ENCODE measurements at places on chromosomes 6 and 20. TPM values are rescaled to one million over a fixed set of nuclear protein-coding genes. Genes with fewer than 3 reads are reported as not detected.

Gene CCDC167
- 58.5 TPM for total RNA-seq

Gene SOX18
- not detected for total RNA-seq

Gene CRISP3
- total RNA-seq: not detected

Gene STMND1
- total RNA-seq: not detected

Gene ERMARD
- total RNA-seq: 43.7 TPM

Gene FAM83D
- 2.4 TPM for total RNA-seq

Gene TREM1
- not detected for total RNA-seq

GRCh38 chr20:38200646-38201045, 35.6 kb upstream of the TGM2 start:
- H3K36me3 ChIP-seq: no peaks in the 10 kb centered on the region
- H3K4me3 ChIP-seq: no peak overlapping the region
- no peaks in the 10 kb centered on the region for H3K27me3 ChIP-seq
- no peak overlapping the region for H3K27ac ChIP-seq

DNA sequence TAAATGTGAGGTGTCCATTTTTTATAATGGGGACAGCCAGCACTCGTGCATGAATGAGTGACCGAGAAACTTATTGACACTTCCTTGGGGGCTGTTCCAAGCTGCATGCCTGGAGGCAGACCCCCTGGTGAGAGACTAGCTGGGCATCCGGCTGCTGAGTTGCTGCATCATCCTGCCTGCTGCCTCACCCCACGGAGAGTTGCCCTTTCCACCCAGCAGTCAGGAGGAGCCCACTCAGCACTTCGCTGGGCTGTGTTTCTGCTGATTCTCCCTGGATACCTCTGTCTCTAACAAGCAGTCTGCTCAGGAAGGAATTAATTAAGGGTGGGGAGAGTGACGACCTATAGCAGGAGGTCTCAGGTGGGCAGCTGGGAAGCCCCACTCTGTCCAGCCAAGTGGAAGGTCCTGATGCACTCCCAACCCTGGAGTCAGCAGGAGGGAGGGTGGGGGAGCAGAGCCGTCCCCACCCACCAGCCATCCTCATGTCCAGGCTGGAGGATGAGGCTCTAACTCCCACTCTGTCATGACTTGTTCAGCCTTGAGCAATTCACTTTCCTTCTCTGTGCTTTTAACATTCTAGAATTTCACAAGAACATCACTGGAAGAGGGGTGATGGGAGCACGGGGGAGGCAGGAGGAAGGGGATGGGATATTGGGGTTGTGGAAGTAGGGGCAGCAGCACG, 177.3 kb downstream of the LRFN2 start:
- no peaks in the 10 kb centered on the region for H3K4me1 ChIP-seq
- no peak for DNase-seq
- no peak overlapping the region for H3K27ac ChIP-seq
- H3K4me3 ChIP-seq: no peak overlapping the region
- H3K27me3 ChIP-seq: no peaks in the 10 kb centered on the region

DNA sequence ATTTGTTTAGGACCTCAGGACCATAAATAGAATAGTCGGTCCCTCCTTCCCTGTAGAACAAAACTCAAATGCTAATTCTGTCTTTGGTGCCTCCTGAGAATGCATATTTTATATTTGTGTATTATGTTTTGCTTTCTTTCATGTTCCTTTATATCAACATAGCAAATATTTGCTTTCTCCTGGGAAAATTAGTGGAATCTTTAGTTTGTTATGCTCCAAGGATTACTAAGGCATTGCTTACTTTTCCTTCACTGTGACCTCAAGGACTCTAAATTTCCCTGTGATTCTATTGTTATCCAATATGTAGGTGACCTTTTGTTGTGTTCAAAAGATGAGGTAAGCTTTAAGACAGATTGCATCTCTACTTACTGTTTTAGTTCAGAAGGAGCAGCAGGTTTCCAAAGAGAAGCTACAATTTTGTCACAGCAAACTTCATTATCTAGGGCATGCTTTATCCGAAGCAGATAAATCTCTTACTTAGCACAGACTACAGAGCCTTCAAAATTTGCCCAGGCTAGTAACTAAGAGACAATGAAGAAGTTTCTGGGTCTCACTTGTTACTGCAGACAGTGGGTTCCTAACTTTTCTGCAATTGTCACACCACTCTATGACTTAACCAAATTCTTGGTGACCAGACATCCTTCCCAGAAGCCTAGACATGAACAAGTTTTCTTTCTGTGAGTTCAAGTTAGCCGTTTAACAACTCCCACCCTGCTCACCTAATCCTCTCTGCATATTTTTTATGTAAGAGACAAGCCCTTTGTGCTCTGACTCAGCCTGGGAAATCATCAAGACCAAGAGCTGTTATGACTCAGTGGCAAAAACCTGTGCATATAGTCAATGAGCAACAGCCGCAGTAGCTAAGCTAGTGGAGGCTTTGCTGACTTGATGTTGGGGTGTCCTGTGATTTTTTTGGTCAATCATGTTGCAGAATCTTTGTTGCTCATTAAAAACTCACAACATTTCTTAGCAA, 378.8 kb downstream of the QKI start:
- DNase-seq: no peak
- H3K36me3 ChIP-seq: no peaks in the 10 kb centered on the region
- H3K27me3 ChIP-seq: no peaks in the 10 kb centered on the region
- no peak overlapping the region for H3K4me3 ChIP-seq

GRCh38 chr20:58192567-58192966, 35.9 kb downstream of the ANKRD60 start:
- peak; percentile 30 for DNase-seq
- H3K27ac ChIP-seq: no peak overlapping the region
- no peaks in the 10 kb centered on the region for H3K27me3 ChIP-seq
- H3K4me1 ChIP-seq: no peaks in the 10 kb centered on the region

DNA sequence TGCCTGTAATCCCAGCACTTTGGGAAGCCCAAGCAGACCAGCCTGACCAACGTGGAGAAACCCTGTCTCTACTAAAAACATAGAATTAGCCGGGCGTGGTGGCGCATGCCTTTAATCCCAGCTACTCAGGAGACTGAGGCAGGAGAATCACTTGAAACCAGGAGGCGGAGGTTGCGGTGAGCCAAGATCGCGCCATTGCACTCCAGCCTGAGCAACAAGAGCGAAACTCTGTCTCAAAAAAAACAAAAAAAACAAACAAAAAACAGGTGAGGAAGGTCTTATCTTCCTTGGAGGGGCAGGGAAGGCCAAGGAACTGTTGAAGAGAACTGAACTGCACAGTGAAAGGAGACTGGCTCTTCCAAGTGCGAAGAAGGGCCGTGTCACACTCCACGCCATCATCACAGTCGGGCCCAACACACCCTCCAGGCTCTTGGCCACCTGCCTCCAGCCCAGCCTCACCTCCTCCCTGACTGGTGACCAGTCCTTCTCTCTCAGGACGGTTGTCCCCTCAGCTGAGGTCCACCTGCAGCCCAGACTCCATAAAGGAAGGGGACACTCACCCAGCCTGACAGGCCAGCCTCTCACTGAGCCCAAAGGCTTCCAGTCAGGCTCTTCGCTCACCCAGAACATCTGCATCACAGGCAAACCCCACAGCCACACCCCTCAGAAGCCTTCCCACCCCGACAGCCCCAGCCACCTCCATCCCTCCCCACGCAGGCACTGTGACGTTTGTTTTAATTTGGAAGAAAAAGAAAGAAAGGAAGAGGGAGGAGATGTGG, 4.1 kb downstream of the ZC3H12D start:
- H3K36me3 ChIP-seq: no peaks in the 10 kb centered on the region
- peak overlapping the region; percentile 57 for H3K4me3 ChIP-seq
- peak overlapping the region; percentile 90 for H3K27ac ChIP-seq
- peak; percentile 68 for DNase-seq

- H3K4me3 ChIP-seq: no peak overlapping the region
- no peak overlapping the region for H3K27ac ChIP-seq
- no peaks in the 10 kb centered on the region for H3K4me1 ChIP-seq
Measured at GRCh38 chr6:24643920-24644319, 2.1 kb downstream of the KIAA0319 start.

DNA sequence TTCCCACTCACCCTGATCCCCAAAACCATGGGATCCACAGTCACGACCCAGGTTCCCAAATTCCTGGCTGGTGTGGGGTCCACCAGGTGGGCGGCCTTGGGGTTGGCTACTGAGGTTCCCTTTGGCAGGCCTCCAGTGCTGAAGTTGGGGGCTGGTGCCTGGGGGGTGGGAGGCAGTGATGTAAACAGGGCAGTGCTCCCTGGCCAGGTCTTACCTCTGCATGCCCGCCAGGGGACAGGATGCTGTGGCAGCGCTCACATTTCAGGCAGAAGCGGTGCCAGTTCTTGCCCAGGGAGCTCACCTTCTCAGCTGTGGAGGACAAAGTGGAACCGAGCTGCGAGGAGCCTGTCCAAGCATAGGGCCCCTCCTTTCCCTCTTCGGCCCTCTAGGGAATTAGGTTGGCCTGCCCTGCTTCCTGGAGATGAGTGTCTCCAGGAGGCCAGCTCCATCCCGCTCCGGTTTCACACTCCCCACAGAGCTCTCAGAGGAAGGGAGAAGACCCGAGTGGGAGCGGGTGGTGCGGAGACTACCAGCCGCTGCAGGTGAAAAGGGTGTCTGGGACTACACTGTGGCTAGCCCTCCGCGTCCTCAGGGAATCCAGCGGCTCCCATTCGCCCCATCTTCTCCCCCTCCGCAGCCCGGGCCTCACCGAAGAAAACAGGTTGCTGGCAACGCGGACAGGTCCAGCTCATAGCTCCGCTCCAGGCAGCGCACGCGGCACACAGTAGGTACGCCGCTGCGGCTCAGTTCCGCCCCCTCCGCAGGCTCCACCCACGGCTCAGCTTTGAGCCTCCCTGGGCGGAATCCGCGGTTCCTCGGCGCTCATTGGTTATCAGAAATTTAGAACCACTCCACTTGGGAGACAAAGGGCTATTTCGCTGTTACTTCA, at the start of gene CRIP3:
CRIP3 (minus strand) TSS at position 726 of the 889 bp plus-strand sequence; CDS start at position 692, 34 bp downstream.
- H3K4me1 ChIP-seq: peaks cover 11% of the 10 kb centered on the region
- H3K27me3 ChIP-seq: no peaks in the 10 kb centered on the region
- H3K27ac ChIP-seq: peak within 1 kb of the TSS; percentile 27
- DNase-seq: peak; percentile 46
- peak within 1 kb of the TSS; percentile 59 for H3K4me3 ChIP-seq
- no peaks in the 10 kb centered on the region for H3K36me3 ChIP-seq

DNA sequence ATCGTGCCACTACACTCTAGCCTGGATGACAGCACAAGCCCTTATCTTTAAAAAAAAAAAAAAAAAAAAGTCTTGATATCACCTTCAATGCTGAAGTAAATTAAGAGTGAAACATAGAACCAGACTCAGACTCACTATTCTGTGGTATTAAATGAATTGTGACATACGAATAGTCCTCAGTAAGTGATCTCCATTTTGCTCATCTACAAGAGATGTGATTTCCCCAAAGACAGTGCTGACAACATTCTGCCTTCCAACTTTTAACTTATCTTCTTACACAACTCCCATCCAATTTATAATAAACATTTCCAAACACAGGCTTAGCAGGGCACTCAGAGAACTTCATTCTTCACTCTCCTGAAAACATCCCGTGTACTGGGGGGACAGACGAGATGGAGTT, 8.0 kb downstream of the ZBTB24 start:
- H3K36me3 ChIP-seq: peaks cover 74% of the 10 kb centered on the region
- no peak overlapping the region for H3K27ac ChIP-seq
- H3K27me3 ChIP-seq: no peaks in the 10 kb centered on the region
- H3K4me3 ChIP-seq: no peak overlapping the region

- H3K27me3 ChIP-seq: no peaks in the 10 kb centered on the region
- no peaks in the 10 kb centered on the region for H3K4me1 ChIP-seq
- no peaks in the 10 kb centered on the region for H3K36me3 ChIP-seq
- no peak overlapping the region for H3K4me3 ChIP-seq
Measured at GRCh38 chr6:19849755-19850154, 12.6 kb downstream of the ID4 start.

- no peaks in the 10 kb centered on the region for H3K4me1 ChIP-seq
- no peak for DNase-seq
- H3K27ac ChIP-seq: no peak overlapping the region
- H3K27me3 ChIP-seq: no peaks in the 10 kb centered on the region
Measured at GRCh38 chr6:101608703-101609102, 215.2 kb downstream of the GRIK2 start.

- no peak overlapping the region for H3K27ac ChIP-seq
- H3K4me1 ChIP-seq: peaks cover 4% of the 10 kb centered on the region
- H3K36me3 ChIP-seq: no peaks in the 10 kb centered on the region
- no peak overlapping the region for H3K4me3 ChIP-seq
Measured at GRCh38 chr20:45342855-45343531, 5.2 kb downstream of the SDC4 start.

GRCh38 chr20:57265336-57265996, 975 bp downstream of the BMP7 start:
- no peak overlapping the region for H3K4me3 ChIP-seq
- no peak overlapping the region for H3K27ac ChIP-seq
- DNase-seq: no peak
- H3K4me1 ChIP-seq: no peaks in the 10 kb centered on the region
- H3K27me3 ChIP-seq: no peaks in the 10 kb centered on the region

- no peak for DNase-seq
- H3K4me1 ChIP-seq: no peaks in the 10 kb centered on the region
- no peaks in the 10 kb centered on the region for H3K27me3 ChIP-seq
- H3K27ac ChIP-seq: no peak overlapping the region
- no peak overlapping the region for H3K4me3 ChIP-seq
- peaks cover 41% of the 10 kb centered on the region for H3K36me3 ChIP-seq
Measured at GRCh38 chr20:58991715-58992114, 10.7 kb downstream of the NELFCD start.

- no peak overlapping the region for H3K4me3 ChIP-seq
- no peaks in the 10 kb centered on the region for H3K27me3 ChIP-seq
- no peak for DNase-seq
- no peaks in the 10 kb centered on the region for H3K4me1 ChIP-seq
Measured at GRCh38 chr20:15204234-15204633, 866.8 kb upstream of the FLRT3 start.

DNA sequence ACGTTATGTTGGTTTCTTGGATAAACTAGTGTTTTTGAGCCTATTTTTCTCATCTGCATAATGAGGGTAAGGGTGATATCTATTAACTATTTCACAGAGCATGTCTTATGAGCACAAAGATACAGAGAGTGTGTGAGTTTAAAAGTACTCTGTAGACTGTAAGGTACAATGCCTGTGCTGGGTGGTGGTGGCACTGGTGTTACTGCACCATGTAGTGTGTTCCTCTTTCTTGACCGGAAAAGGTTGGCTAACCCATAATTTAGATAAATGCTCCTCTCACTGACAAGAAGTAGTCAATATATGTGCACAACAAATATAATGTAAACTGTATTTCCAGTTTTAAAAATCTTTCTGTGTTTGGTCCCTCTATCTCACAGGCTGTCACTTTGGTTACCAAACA, 116.2 kb upstream of the MMS22L start:
- no peaks in the 10 kb centered on the region for H3K4me1 ChIP-seq
- no peaks in the 10 kb centered on the region for H3K27me3 ChIP-seq
- H3K36me3 ChIP-seq: no peaks in the 10 kb centered on the region
- no peak for DNase-seq
- H3K4me3 ChIP-seq: no peak overlapping the region
